ENCODE measurements at places on chromosomes 7 and 10.

GRCh38 chr7:95470452-95470851 is 15.3 kb upstream of the ASB4 start:
- no peak overlapping the region for H3K4me3 ChIP-seq
- no peaks in the 10 kb centered on the region for H3K36me3 ChIP-seq
- H3K27me3 ChIP-seq = no peaks in the 10 kb centered on the region
- no peak overlapping the region for H3K27ac ChIP-seq

DNA sequence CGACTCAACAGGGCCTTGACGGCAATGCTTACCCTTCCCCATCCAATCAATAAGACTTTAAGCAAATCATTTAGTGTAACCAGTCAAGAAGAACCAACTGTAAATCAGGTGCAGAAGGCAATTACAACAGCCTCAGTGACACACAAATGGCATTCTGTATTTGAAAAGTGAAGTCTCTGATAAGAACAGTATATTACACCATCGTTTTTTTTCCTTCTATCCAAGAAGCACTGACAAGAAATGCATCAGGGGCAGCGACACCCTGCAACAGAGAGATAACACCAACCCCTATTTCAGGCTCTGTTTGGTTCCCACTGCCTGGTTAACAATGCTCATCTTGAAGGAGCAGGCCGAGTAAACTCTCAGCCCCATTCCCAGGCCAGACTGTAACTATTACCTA is 204.0 kb upstream of the AOAH start:
- no peaks in the 10 kb centered on the region for H3K36me3 ChIP-seq
- no peak overlapping the region for H3K27ac ChIP-seq
- no peak overlapping the region for H3K4me3 ChIP-seq
- no peaks in the 10 kb centered on the region for H3K27me3 ChIP-seq

DNA sequence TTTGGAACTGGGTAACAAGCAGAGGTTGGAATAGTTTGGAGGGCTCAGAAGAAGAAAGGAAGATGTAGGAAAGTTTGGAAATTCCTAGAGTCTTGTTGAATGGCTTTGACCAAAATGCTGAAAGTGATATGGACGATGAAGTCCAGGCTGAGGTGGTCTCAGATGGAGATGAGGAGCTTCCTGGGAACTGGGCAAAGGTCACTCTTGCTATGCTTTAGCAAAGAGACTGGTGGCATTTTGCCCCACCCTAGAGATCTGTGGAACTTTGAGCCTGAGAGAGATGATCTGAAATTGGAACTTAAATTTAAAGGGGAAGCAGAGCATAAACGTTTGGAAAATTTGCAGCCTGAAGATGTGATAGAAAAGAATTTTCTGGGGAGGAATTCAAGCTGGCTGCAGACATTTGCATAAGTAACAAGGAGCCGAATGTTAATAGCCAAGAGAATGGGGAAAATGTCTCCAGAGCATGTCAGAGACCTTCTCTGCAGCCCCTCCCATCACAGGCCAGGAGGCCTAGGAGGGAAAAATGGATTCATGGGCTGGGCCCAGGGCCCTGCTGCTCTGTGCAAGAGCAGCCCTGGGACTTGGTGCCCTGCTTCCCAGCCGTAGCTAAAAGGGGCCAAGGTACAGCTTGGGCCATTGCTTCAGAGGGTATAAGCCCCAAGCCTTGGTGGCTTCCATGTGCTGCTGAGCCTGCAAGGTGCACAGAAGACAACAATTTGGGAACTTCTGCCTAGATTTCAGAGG is 3.6 kb downstream of the PDSS1 start:
- H3K36me3 ChIP-seq = peaks cover 6% of the 10 kb centered on the region
- H3K27me3 ChIP-seq = no peaks in the 10 kb centered on the region
- peaks cover 12% of the 10 kb centered on the region for H3K4me1 ChIP-seq

- no peaks in the 10 kb centered on the region for H3K4me1 ChIP-seq
- H3K4me3 ChIP-seq = no peak overlapping the region
- DNase-seq = peak; percentile 50
- H3K36me3 ChIP-seq = peaks cover 32% of the 10 kb centered on the region
- H3K27ac ChIP-seq = no peak overlapping the region
- H3K27me3 ChIP-seq = no peaks in the 10 kb centered on the region
Observed at GRCh38 chr10:124827474-124827873, 25.9 kb downstream of the ABRAXAS2 start.

DNA sequence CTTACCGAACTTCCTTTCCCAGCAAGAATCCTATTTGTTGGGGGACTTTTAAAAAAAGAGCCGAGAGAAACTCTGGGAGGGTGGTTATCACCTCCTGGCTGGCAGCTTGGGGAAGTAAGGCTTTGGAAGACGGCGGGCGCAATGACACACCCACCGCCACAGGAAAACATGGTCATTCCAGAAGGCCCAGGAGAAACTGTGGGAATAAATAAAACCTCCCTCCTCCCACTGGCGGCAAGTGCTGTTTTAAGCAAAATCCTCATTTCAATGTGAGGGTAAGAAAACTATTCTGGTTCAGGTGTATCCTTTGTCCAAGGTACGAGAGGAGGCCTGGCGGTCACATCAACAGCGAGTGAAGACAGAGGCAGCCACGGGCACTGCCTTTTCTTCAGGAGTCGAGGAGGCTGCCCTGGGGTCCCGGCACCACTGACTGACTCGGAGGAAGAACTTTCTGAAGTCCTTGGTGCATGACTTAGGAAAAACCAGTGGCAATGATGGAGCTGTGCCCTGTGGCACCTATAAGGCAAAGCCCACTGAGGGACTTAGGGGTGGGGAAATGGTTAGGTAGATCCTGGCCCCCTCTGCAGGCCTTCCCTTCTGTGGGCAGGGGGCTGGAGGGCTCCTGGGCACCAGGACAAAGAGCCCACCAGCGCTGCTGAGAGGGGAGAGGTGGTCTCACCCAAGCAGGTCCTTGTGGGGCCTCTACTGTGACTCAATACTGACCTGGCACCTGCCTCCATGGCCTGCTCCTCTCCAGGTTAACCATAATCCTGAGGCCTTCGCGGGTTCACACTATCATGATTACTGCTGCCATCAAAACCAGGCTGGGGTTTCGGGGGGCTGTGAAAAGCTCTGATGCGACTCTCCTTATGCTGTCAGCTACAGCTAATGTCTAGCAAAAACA is 21.4 kb downstream of the DNAJB12 start:
- peaks cover 80% of the 10 kb centered on the region for H3K4me1 ChIP-seq
- peak overlapping the region; percentile 93 for H3K27ac ChIP-seq
- peaks cover 48% of the 10 kb centered on the region for H3K36me3 ChIP-seq
- no peak for DNase-seq
- H3K4me3 ChIP-seq = no peak overlapping the region
- no peaks in the 10 kb centered on the region for H3K27me3 ChIP-seq

- H3K36me3 ChIP-seq = no peaks in the 10 kb centered on the region
- no peak overlapping the region for H3K27ac ChIP-seq
- H3K4me1 ChIP-seq = peaks cover 3% of the 10 kb centered on the region
- no peaks in the 10 kb centered on the region for H3K27me3 ChIP-seq
Observed at GRCh38 chr10:64086083-64086767, 565.0 kb downstream of the REEP3 start.

Measured in muscle of leg (tissue), 16 donors.